ELR (cell line): ENCODE measurements at places on chromosomes 1 and 21.
A peak's percentile ranks its signal among the peaks of the same experiment; 100 is the strongest.

DNA sequence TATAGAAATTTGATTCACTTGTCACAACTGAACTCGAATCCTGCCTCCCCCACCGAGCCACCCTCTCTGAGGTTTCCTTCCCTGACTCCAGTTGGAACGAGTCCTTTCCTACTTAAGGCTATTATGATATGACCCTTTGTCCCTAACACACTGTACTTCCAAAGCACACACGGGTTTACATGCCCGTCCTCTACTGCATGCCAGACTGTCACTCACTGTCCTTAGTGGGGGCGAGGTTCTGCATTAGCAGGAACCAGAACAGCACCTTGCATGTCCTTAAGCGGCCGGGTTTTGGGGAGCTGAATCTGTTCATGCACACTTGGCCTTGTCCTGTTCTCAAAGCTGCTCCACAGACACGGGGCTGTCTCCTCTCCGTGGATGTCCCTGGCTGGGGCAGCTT is 164.6 kb upstream of the KCNJ6 start:
- no peak for DNase-seq

GRCh38 chr1:168933141-168933805 is 173.2 kb upstream of the ATP1B1 start:
- DNase-seq: no peak

GRCh38 chr1:151809290-151809984 is 4.2 kb upstream of the LINGO4 start:
- no peak for DNase-seq

- DNase-seq: peak; percentile 83
These were observed 1.2 kb downstream of the ATP1B1 start for GRCh38 chr1:169107603-169108208.

DNA sequence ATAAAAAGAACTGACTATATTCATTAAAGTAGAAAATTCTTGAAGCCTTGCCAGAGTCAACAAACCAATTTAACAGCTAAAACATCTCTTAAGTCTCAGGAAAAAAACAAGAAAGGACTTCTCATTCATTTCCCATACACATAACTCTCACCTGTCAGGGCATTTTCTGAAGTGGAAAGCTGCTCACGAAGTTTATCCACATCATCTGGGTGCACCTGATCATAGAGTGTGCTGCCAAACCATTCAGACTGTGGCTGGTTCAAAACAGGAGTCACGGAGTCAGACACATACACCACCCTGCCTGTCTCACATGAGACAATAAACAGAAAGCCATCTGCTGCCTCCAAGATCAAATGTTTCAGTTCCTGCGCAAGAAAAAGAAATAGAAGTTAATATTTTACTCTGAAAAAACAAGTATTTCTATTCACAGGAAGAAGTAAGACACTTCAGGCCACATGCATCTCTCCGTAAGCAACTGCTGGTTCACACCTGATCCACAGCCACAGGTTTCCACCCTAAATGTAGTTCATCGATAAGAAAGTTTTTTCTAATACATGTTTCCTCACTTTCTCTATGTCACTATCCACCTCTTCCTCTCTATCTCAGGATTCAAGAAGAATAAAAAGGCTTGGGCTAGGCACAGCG is 28.2 kb upstream of the CTSK start:
- no peak for DNase-seq
